Upper lobe of right lung (tissue), 1 donor: ENCODE measurements at places on chromosomes 11 and 22. TPM values are rescaled to one million over a fixed set of nuclear protein-coding genes. Genes with fewer than 3 reads are reported as not detected.
A peak's percentile ranks its signal among the peaks of the same experiment; 100 is the strongest.

Gene ATXN10
- 125 TPM for total RNA-seq

Gene ADAMTS15
- total RNA-seq, result 8.2 TPM

Gene OR5P2
- total RNA-seq, result 1.3 TPM

Gene SDHAF2
- total RNA-seq, result 34.1 TPM

Gene NXPE4
- not detected for total RNA-seq

Gene HEPHL1
- not detected for total RNA-seq

Gene CDC45
- 0.58 TPM for total RNA-seq

Gene MAJIN
- not detected for total RNA-seq

- no peak for DNase-seq
These were observed 4.3 kb upstream of the MB start for GRCh38 chr22:35621451-35621850.

GRCh38 chr11:10930224-10930971 is 72.5 kb upstream of the ZBED5 start:
- DNase-seq, result no peak

DNA sequence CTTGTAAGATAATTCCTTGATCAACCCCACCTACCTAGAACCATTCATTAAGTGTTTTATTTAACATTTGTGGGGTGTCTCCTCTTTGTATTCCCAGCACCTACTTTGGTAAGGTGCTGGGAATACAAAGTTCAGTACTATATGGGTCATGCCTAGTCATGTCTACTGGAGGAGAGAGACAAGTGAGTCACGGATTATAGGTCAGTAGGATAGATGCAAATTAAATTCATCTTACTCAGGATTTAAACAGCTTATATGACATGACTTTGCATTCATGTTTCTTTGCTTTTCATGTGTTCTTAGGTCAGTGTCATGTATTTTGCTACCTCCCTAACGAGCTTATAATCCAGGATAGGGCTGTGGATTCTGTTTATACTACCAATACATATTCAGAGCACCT is 3.4 kb upstream of the FADS1 start:
- DNase-seq, result no peak

DNA sequence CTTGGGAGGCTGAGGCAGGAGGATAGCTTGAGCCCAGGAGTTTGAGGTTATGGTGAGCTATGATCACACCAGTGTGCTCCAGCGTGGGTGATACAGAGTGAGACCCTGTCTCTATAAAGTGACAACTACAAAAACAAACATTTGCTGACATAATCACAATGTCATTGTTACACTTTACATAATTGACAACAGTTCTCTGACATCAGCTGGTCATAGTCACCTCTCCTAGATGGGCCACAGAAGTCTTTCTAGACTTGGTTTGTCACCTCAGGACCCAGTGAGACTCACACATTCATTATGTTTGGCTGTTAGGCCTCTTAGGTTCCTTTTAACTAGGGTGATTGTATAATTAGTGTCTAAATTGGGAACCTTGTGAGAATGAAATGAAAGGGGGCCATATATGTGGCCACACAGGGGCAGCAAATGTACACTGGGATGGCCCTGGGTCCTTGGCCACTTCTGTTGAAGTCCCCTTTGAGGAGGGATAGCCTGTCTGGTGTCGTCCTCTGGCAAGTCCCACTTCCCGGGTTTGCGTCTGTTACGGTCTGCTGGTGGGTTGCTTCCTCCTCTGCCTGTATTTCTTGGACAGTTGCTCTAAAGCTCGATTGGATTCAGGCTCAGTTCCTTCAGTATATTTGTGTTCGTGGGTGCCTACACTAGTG is 5.8 kb upstream of the PPIL2 start:
- DNase-seq, result no peak

DNA sequence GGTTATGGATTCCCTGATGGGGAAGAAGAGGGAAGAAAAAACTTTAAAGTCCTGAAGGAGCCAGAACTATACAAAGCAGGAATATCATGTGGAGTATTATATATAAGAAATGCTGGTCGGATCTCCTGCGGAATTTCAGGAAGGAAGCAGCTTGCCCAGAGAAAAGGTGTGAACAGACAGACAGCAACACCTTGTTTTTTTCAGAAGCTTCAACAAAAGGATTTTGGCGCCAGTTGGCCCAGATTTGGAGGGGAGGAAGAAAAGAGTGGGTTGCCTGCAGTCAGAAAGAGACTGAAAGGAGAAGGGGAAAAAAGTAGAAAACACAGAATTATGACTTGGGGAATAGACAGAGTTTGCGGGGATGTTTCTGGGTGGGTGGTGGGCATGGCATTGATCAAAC is 45.2 kb downstream of the SEZ6L start:
- no peak for DNase-seq

GRCh38 chr11:12944889-12945288 is 64.2 kb upstream of the RASSF10 start:
- DNase-seq, result no peak

DNA sequence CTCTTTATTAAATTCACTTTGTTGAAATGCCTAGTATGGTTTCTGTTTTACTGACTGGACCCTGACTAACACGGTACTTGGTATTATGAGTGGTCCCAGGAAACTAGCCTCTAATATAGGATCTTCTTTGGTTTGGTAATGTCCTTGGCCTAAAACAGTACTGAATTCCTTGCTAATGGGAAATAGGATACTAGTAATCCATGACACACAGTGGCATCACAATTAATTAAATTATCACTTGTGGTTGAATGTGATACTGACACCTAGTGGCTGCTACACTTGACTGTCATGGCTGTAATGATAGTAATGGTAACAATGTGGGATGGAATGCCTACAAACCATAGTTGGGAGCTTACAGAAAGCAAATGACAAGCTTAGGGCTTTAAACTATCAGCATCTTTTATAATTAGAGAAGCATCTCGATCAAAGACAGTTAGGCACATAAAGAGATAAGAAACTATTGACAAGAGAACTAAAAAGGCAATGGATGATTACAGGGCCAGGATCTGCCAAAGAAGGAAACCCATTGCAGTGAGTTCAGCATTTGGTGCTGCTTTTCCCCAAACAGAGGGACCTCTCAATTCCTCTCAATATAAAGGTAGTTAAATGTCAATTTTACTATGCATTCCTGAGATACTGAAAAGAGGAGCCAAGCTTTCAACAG is 8.6 kb downstream of the DNHD1 start:
- DNase-seq, result no peak

DNA sequence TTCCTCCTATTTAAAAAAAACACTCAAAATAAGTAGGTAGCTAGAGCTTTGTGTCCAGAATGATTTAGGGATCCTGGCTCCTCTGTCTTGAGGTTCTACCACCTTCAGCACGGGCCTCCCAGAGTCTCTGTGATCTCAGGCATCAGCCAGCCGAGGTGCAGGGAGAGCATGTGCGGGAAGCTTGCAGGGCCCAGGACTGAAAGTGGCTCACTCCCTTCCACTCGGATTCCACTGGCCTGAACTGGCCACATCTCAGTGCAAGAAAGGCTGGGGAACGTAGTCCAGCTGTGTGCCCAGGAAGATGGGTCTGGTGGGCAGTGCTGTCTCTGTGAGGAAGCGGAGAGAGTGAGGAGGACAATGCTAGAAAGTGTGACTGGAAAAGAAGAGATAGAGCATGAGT is 68.3 kb upstream of the MYOD1 start:
- DNase-seq, result no peak

DNA sequence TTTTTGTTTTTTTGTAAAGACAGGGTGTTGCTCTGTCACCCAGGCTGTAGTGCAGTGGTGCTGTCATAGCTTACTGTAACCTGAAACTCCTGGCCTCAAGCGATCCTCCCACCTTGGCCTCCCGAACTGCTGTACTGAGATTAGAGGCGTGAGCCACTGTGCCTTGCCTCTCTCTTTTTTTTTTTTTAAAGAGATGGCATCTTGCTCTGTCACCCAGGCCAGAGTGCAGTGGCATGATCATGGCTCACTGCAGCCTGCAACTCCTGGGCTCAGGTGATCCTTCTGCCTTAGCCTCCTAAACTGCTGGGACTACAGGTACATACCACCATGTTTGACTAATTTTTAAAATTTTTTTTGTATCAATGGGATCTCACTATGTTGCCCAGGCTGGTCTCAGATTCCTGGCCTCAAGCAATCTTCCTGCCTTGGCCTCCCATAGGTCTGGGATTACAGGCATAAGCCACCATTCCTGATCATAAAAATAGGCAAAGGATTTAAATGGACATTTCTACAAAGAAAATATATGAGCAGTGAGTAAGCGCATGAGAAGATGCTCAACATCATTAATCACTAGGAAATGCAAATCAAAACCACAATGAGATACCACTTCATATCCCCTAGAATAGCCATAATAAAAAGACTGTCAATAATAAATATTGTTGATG is 17.3 kb upstream of the CLNS1A start:
- DNase-seq, result no peak

DNA sequence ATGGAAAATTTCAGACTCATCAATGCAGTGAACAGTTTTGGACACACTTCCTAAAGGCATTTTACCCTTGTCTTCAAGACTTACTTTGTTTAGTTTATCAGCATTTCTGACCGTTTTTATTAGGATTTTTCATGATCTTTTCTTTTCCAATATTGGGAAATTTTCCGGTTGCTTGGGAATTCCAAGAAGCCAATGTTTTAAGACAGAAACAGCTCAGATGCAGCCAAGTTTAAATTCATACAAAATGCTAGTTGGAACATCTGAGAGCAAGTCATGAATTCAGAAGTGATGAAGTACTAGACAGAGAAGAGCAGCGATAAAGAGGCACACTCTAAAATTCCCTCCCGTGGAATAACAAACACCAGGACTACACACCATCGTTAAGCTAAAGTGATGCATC is 68.6 kb downstream of the RAB38 start:
- DNase-seq, result no peak

GRCh38 chr22:45929649-45930048 is 47.3 kb downstream of the WNT7B start:
- no peak for DNase-seq

DNA sequence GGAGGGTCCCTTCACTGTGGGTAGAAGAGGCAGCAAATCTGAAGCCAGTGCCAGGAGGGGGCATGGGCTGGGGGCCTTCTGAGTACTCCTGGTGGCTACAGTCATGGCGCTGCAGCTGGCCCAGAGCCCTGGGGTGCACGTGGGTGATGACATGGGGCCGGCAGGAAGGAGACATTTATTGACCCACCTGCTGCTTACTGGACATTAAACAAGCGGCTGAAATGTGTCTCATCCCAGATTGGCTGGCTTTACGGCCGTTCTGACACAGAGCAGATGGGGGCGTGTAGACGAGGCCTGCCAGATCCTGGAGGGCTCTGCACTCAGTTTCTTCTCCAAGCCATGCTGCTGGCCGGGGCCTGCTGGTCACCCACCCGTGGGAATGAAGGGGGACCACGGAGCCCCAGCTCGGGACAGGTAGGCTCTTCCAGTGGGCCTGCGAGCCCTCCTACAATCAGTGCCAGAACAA is 906.9 kb downstream of the BRD1 start:
- peak; percentile 47 for DNase-seq

DNA sequence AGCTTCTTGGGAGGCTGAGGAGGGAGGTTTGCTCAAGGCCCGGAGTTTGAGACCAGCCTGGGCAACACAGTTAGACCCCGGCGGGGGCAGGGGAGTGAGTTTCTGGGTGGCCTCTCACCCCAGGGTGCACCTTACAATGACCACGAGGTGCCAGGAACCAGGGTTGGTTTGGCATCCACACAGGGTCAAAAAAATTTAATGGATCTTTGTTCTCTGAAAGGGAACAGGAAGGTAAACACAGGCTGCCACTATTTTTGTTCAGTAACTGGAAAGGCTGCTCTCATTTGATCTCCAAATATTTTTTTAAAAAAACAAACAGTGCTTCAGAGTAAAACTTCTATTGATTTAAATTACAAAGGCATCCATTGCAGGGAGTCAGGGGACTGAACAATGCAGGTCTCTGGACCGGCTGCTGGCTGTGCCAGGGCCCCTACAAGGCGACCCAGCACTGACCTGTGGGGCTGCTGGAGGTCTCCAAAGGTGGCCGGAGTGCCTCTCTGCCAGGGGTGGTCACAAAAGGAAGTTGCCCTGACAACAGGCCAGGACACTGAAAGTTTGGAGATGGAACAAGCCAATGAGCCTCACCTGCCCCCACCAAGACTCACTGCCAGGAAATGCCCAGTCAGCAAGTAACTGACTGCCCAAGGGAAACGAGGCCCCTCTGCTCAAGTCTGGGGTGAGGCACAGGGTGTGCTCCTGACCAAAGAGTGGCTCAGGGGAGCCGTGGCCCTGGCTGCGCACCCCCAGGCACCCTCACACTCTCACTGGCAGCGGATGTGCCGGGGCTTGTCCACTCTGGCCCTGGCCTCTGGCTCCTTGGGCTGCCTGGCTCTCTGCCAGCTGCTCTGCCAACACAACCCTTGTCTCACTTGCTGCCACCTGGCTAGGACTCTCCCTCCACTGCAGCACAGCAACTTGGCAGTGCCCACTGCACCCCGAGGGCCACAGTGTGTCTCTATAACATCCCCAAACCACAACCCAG is 51.8 kb downstream of the ARFGAP3 start:
- DNase-seq, result peak; percentile 82

GRCh38 chr11:1005928-1006327 is 30.6 kb downstream of the MUC6 start:
- DNase-seq, result no peak

GRCh38 chr11:45860764-45861510 is 13.7 kb downstream of the CRY2 start:
- DNase-seq, result no peak

- no peak for DNase-seq
These were observed 77.1 kb upstream of the TTC12 start for GRCh38 chr11:113237261-113237660.

DNA sequence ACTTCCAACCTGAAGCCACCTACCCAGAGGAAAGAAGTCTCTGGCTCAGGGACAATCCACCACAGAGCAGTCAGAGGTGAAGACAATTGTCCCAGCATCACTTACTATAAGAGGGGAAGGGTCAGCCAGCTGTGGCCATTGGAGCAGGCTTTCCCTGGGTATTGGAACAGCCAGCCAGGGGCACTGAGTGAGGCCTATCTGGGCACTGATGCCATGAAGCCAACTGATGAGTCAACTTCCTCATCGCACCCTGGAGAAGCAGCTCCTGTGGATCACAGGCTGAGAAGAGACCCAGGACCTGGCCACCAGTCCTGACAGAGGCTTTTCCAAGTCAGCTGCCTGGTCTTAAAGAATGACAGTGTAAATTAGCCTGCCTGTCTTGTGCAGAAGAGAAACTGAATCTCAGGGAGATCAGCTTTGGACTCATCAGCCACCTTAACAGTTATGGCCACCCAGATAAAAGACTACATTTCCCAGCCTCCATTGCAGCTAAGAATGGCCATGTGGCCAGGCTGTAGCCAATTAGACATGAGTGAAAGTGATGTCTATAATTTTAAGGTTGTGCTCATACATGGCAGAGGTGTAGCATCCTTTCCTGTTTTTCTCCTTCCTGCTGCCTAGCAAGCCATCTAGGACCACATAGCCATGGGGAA is 19.0 kb downstream of the CHST1 start:
- no peak for DNase-seq

- no peak for DNase-seq
These were observed 51.4 kb downstream of the PIWIL3 start for GRCh38 chr22:24723111-24723510.

GRCh38 chr22:36946421-36947158 is 33.2 kb downstream of the CSF2RB start:
- no peak for DNase-seq

- no peak for DNase-seq
These were observed 2.8 kb upstream of the MCAM start for GRCh38 chr11:119319700-119320239.
